Muscle of leg (tissue), 16 donors: ENCODE measurements at places on chromosomes 11 and 22. TPM values are rescaled to one million over a fixed set of nuclear protein-coding genes. Genes with fewer than 3 reads are reported as not detected.

Gene DEFB131B
- polyA plus RNA-seq, result not detected

DNA sequence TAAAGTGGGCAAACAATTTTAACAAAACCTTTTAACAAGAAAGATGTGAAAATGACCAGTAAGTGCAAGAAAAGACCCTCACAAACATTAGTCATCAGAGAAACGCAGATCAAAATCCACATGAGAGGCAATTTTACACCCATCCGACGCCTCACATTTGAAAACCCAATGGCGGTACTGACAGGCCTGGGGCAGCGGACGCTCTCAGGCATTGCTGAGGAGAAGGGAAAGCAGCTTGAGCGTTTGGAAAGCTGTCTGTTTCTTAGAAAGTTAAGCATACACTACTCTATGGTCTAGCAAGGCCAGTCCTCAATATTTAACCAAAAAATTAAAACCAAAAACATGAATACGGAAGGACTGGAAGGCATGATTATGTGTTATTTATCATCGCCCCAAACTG, 2.0 kb upstream of the KRTAP5-8 start:
- no peak overlapping the region for H3K27ac ChIP-seq
- no peaks in the 10 kb centered on the region for H3K36me3 ChIP-seq
- no peaks in the 10 kb centered on the region for H3K27me3 ChIP-seq
- H3K4me1 ChIP-seq, result no peaks in the 10 kb centered on the region
- H3K4me3 ChIP-seq, result no peak overlapping the region

GRCh38 chr11:11502263-11502861, 119.4 kb downstream of the GALNT18 start:
- H3K4me3 ChIP-seq, result no peak overlapping the region
- peaks cover 18% of the 10 kb centered on the region for H3K4me1 ChIP-seq
- H3K27me3 ChIP-seq, result no peaks in the 10 kb centered on the region
- no peaks in the 10 kb centered on the region for H3K36me3 ChIP-seq

DNA sequence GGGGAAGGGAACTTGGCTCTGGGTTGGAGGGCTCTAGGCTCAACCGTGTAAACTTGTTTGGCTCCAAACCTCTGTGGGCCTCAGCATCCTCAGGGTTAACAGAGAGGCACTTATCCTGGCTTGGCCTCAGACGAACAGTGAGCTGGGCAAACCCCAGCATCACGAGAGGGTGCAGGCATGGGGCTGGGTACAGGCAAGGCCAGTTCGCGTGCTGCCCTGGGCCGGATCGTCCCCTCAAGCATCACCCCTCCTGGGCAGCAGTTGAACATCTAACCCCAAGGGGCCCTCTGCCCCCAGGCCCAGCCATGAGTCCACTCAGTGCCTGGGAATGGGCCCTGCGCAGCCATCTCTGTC, 1.9 kb downstream of the EHBP1L1 start:
- no peak for DNase-seq
- peaks cover 65% of the 10 kb centered on the region for H3K4me1 ChIP-seq
- peak overlapping the region; percentile 93 for H3K27ac ChIP-seq
- H3K4me3 ChIP-seq, result peak overlapping the region; percentile 89

DNA sequence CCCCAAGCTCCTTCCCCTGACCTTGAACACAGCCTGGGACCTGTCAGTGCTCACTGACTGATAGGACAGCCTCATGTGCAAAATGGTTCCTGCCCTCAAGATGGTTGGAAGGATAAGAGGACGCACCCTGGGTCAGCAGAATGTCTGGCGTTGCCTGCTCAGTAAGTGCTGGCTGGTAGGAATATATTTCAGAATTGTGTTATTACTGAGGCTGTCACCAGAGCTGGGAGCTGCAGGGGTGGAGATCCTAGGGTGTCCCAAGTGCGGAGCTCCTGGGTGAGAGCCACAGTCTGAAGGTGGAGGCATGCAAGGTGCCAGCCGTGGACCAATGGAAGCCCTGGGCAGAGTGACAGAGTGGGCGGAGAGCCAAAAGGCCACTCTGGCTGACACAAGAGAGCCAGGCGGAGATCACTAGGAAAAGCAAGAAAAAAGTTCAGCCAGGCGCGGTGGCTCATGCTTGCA, 1.0 kb upstream of the SEC14L4 start:
- H3K27ac ChIP-seq, result no peak overlapping the region
- no peak for DNase-seq
- H3K36me3 ChIP-seq, result no peaks in the 10 kb centered on the region

GRCh38 chr22:23180301-23180892, at the start of gene BCR:
TSS of gene BCR (plus strand) at chr22:23180509. CDS start at chr22:23180961, 452 bp downstream.
- no peaks in the 10 kb centered on the region for H3K36me3 ChIP-seq
- H3K4me3 ChIP-seq, result peak within 1 kb of the TSS; percentile 54
- peaks cover 55% of the 10 kb centered on the region for H3K27me3 ChIP-seq
- peaks cover 56% of the 10 kb centered on the region for H3K4me1 ChIP-seq
- peak; percentile 87 for DNase-seq
- no peak within 1 kb of the TSS for H3K27ac ChIP-seq
